Adrenal gland (tissue), 19 donors: ENCODE measurements at places on chromosomes 1 and 21. TPM values are rescaled to one million over a fixed set of nuclear protein-coding genes. Genes with fewer than 3 reads are reported as not detected.

GRCh38 chr1:193427524-193427923 lies 241.1 kb upstream of the B3GALT2 start:
- no peak for DNase-seq

The TINAGL1 gene
- 31.7 TPM for total RNA-seq

- no peak for DNase-seq
These were observed 67.9 kb downstream of the CACNA1E start for GRCh38 chr1:181551249-181551648.

DNA sequence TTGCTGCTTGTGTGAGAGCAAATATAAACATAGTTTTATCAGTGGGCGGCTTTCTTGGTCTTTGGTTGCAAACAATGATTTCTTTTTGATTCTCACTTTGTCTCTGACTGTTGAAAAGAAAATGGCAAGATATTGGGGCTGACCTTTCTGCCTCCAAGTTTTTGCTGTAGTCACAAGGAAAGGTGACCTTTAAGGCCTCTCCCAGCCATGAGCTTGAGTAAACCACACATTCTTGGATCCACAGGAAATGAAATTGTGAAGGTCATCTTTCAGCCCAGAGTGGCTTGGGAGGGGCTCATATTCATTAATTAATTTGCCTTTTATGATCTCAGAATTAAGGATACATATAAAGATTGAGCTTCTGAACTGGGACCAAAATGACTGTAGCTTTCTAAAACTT lies 241.6 kb downstream of the BACH1 start:
- DNase-seq, result no peak

- DNase-seq, result no peak
These were observed 1016.1 kb downstream of the KCNT2 start for GRCh38 chr1:195591917-195592672.

GRCh38 chr1:163315773-163316374 lies 5.9 kb upstream of the NUF2 start:
- no peak for DNase-seq

- no peak for DNase-seq
These were observed 28.1 kb downstream of the LDLRAP1 start for GRCh38 chr1:25571522-25571970.

DNA sequence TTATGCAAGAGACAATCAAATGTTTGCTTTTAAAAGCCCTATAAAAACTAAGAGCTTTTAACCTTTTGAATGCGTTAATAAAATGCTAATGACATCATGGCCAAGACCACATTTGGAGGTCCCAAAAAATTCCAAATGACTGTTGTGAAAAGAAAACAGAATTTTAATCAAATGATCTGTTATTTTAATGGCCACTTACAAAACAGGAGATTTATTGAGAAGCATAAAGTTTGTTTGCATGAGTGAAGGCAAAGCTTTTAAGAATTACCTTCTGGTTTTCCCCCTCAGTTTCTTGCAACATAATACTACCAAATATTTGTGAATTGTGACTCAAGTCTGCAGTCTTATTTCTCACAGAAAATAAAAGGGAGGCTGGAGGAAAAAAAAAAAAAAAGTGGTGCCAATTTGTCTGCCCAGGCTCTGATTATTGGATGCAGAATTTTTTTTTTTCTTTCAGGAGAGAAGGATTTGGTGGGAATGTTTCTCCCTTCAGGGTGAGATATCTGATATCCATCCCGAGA lies 60.7 kb downstream of the GORAB start:
- DNase-seq, result no peak

GRCh38 chr1:221805121-221805520 lies 63.2 kb upstream of the DUSP10 start:
- no peak for DNase-seq

- DNase-seq, result peak; percentile 93
These were observed 64.6 kb downstream of the SIK1 start for GRCh38 chr21:43362321-43362791.

GRCh38 chr1:33248244-33248643 lies 8.0 kb upstream of the ZNF362 start:
- DNase-seq, result no peak

The CORT gene
- not detected for total RNA-seq

The FAM110D gene
- total RNA-seq, result 2.1 TPM

GRCh38 chr1:39919545-39919944 lies 17.8 kb upstream of the MYCL start:
- peak; percentile 27 for DNase-seq

- peak; percentile 92 for DNase-seq
These were observed 1.5 kb downstream of the TRIM62 start for GRCh38 chr1:33180226-33180910.

DNA sequence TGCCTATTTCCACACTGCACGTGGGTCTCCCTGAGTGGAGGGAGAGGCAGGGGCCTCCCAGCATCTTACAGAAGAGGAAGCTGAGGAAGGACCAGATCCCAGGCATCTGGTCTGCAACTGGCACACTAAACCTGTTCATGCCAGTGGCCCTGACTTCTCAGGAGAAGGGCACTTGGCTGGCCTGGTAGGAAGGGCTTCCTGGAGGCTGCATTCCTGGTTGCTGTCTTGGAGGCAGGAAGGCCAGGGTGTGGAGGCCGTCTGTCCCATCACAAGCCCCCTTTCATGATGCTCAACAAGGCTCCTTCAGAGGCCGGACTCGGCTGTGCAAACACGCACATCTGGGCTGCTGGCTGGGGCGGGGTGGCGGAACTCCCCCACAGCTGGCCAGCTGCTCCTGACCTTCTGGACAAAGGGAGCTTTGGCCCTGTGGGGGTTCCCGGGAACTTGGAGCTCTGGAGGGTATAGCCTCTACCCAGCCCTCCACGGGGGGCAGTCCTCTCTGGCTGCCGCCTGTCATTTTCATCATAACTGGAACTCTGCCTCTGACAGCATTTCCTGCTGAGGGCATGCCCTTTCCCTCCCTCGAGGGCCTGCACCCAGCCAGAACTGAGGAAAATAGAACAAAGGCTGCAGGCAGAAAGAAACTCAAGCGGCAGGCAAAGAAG lies 39.2 kb upstream of the POU3F1 start:
- DNase-seq, result no peak

DNA sequence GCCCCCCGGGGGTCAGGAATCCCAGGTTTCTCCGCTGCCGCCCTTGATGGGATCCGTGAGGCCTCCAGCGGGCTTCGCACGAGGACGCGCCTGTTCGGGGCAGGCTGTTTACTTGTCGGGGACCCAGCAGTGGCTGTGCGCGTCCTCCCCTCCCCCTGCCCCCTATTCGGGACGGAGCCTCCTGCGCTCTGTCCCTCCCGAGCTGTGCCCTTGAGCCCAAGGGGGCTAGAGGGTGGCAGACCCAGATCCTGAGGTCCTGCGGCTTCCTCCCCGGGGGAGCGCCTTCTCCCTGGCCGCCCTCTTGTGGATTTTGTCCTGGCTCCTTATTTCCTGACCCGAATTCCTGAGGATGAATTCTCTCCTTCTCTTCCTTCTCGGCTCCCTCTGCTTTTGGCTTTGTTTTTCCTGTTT lies 38.4 kb downstream of the PIK3CD start:
- DNase-seq, result peak; percentile 43

- peak; percentile 41 for DNase-seq
These were observed 34.0 kb downstream of the SLC45A1 start for GRCh38 chr1:8351693-8352470.

DNA sequence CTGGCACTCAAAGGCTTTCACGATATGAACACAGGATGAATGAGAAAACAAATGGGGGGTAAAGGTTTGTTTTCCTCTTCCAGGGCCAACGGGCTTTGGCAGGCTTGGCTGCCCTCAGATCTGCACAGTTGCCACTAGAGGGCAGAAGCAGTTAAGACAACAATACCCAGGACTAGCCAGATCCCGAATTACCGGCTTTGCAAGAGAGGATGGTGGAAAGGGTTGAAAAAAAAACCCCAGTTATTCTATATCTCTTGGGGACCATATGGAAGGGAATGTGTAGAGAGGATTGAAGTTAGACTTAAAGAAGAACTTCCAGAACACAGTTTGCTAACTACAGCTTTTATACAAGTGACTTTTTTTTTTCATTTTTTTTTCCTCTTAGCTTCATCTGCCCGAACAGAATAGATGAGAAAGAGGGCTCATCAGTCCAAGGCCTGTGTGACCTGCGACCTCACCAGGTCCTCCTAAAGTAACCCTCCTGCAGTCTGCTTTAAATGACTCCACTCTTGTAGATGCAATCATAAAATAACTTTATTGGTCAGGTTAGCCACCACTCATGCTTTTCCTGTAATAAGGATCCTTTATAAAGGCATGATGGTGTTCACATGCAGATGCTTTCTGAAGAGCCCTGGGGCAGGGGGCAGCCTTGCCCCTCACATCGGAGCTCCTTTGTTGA lies 10.7 kb downstream of the FMOD start:
- peak; percentile 81 for DNase-seq

DNA sequence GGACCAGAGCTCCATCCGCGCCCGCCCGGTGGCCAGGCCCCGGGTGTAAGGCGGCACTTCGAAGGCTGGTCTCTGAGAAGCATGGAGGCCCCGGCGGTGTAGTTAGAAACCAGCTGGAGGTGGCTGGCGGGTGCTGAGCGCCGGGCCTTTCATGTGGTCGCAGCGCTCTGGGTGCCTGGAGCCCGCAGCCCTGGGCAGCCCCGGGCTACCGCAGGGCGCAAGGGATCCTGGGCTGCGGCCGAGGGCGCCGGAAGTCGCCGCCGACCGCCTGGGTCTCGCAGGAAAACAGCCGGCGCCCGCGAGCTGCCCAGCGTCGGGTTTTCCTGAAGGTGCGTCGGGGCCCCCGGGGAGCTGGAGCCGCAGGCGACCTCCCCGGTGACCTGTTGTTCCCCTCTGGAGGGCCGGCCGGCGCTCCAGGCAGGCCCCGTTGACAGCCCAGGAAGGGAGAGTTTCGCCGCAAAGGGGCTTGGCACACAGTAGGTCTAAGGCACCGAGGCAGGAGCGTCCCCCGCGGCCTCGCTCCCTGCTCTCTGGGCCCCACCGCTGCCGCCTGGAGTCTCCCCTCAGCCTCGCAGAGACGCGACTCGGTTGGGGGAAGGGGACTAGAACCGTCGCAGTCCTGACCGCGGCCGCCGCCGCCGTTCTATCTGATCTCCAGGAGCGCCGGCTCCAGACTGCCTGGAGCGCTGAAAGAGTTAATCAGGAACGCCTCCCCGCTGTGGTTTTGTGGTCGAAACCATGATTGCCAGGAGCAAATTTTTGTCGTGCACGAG lies 2.7 kb downstream of the GRHL3 start:
- peak; percentile 26 for DNase-seq
